ENCODE measurements at places on chromosomes 7 and 10.

GRCh38 chr10:48454302-48455054 lies 148.0 kb downstream of the MAPK8 start:
- no peaks in the 10 kb centered on the region for H3K36me3 ChIP-seq
- H3K4me1 ChIP-seq, result no peaks in the 10 kb centered on the region
- no peak for DNase-seq
- H3K4me3 ChIP-seq, result no peak overlapping the region
- no peaks in the 10 kb centered on the region for H3K27me3 ChIP-seq

DNA sequence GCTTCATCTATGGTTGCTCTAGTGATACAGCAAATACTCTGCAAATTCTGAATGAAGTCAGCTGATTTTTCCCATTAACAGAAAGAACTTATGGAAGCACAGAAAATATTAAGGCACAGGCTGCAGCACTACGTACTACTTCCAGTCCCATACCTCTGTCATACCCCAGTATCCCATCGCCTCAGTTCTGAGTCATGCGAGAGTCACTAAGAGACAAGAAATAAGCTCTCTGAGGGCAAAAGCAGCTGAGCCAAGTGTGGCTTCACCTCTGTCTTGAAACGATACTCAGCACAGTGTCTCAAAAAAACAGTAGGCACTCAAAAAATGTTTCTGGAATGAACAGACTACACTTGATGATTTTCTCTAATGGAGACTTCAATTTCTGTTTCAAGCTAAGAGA lies 48.2 kb downstream of the EZH2 start:
- no peak overlapping the region for H3K27ac ChIP-seq
- H3K4me3 ChIP-seq, result no peak overlapping the region
- peaks cover 9% of the 10 kb centered on the region for H3K4me1 ChIP-seq
- H3K27me3 ChIP-seq, result no peaks in the 10 kb centered on the region
- no peak for DNase-seq

GRCh38 chr10:73456187-73456890 lies 23.0 kb upstream of the MSS51 start:
- no peaks in the 10 kb centered on the region for H3K27me3 ChIP-seq
- no peak overlapping the region for H3K4me3 ChIP-seq
- H3K4me1 ChIP-seq, result no peaks in the 10 kb centered on the region

- H3K27me3 ChIP-seq, result no peaks in the 10 kb centered on the region
- H3K4me3 ChIP-seq, result no peak overlapping the region
- peaks cover 6% of the 10 kb centered on the region for H3K4me1 ChIP-seq
- peaks cover under 1% of the 10 kb centered on the region for H3K36me3 ChIP-seq
- no peak for DNase-seq
Measured at GRCh38 chr10:34319197-34319846, 495.8 kb downstream of the PARD3 start.

DNA sequence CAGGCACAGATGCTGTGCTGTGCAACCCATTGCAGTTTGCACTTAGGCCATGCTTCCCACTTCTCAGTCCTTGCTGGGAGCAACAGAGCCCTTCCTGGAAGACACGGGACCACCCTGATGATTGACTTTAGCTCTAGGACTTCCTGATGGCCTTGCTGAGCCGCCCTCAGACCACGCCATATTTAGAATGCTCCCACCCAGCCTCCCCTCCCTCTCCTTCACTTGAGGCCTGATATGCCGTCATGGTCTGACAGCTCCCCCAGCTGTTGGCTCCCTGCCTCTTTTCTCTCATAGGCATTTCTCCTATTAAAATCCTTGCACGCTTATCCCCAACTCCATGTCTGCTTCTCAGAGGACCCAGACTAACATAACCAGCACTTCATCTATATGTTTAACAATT lies 29.4 kb upstream of the GATAD1 start:
- H3K4me1 ChIP-seq, result no peaks in the 10 kb centered on the region
- no peaks in the 10 kb centered on the region for H3K27me3 ChIP-seq
- no peak overlapping the region for H3K27ac ChIP-seq
- DNase-seq, result no peak
- H3K36me3 ChIP-seq, result no peaks in the 10 kb centered on the region

Measured in T-cell (primary cell).